ENCODE measurements at places on chromosomes 1 and 21. TPM values are rescaled to one million over a fixed set of nuclear protein-coding genes. Genes with fewer than 3 reads are reported as not detected.

TMEM61 gene
- not detected for total RNA-seq

PAPPA2 gene
- total RNA-seq, result 0.05 TPM

NUP210L gene
- not detected for total RNA-seq

TEDDM1 gene
- not detected for total RNA-seq

TMEM54 gene
- 94.8 TPM for total RNA-seq

CXADR gene
- 17.7 TPM for total RNA-seq

TMEM269 gene
- 0.02 TPM for total RNA-seq

CCDC181 gene
- 0.37 TPM for total RNA-seq

ECE1 gene
- 88.5 TPM for total RNA-seq

HRNR gene
- total RNA-seq, result not detected

DNA sequence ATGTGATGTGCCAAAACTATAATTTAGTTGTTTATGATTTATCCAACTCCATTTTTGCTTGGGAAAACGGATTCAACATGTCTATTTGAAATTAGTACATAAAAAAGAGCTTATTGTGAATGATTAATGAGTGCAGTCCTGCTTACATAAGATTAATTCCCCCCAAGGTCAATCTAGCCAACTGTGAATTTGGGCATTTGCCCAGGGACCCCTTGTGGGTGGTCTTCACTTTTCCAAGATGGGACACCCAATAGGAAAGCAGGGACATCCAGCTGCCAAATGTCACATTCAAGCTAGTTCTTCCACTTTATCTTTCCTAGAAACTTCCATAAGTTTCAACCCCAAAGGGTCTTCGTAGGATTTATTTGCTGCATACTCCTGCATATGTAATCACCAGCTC is 362.4 kb upstream of the PKN2 start:
- DNase-seq, result no peak

GRCh38 chr1:145740269-145740668 is 21.0 kb downstream of the CD160 start:
- peak; percentile 91 for DNase-seq

DNA sequence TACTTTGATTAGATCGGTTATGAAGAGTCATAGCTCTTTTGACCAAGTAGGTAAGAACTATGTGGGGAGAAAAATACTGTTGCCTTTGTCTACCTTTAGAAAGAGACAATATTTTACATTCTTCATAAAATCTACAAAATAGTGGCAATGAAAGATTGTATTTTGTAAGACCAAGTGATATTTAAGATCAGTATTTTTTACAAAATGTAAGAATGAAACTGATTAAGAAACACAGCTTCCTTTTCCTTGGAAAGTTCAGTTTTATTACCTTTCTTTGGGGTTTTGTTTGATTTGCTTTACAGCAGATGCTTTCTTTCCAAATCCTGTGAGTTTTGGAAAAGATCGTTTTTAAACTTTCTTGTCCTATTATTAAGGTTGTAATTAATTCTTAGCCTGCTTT is 69.8 kb downstream of the SLC35A3 start:
- DNase-seq, result peak; percentile 7

DNA sequence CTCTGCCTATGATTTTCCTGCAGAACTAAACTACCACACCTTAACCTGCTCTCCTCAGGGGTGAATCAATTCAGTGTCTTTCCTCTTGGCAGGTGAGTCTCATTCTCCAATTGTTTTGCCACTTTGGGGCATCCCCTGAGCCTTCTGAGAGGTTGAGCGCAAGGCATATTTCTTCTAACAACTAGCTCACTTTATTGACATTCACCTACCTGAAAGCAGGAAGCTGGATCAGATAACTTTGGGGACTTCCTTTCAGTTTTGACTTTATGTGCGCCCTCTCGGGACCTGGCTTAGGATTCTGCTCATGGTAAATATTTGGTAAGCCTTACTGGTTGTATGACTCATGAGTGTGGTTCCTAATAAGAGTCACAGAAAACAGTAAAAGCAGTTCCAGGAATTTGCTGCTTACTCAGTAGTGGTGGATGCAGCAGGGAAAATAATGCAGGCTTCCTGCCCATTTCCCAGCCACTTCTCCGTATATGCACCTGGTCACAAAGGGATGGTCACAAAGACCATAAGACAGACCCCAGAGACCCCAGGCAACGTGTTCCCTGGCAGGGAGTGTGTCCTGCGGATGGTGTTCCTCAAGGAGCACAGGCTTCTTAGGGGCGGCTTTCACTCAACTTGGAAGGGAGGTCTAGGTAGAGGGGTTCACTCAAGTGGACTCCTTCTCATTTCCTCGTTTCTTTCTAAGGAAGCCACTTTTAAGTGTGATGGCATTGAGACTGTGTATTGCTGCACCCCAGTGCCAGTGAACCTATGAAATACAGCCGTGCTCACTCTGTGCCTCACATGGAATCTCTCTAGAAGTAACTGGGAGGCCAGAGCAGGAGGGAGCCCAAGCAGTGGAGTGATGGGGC is 22.0 kb upstream of the BATF3 start:
- peak; percentile 91 for DNase-seq

DNA sequence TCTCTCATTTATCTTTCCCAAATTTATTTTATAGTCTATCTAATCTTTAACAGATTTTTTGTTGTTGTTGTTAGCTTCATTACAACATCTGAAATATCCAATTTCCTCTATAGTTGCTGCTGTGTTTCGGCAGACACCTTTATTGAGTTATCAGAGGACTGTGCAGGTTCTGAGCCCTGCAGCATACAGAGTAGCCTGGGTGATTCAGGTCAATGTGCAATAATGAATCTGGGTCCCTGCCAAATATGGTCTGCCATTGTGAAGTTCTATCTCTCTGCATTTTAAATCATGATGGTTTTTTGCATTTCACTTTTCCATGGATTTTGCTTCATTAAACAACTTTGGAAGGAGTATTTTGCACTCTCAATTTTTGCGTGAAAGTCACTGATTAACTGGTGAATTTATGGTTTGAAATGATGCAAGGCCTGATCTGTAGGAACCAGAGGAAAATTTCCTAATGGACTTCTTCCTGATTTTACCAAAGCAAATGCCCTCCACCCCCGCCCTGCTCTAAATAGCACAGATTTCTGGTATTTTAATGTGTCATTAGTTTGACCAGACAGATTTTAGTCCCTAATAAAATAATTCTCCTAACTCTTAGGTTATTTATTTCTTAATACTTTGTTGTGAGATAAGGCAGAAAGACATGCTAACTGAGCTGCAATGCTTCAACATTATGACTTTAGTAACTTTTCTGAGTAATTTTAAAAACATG is 402.3 kb downstream of the PTBP2 start:
- DNase-seq, result no peak

GRCh38 chr1:225464851-225465792 is 37.3 kb upstream of the LBR start:
- peak; percentile 30 for DNase-seq

DNA sequence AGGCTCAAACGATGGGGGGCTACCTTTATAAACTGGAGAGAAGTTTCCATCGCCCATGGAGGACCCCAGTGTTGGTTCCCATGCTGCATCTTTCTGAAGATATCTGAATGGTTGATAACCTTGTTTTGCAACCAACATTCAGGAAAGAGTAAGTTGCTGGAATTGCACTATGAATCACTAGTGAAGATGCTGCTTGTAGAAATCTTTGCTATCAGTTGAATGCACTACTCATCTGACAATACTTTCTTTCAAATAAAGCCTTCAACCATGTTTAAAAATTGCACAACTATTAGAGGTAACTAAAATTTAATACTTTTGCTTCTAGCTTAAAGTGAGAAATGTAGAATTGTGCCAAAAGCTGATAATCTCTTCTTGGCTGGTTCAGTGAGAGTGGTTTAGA is 86.8 kb upstream of the HIVEP3 start:
- DNase-seq, result no peak

DNA sequence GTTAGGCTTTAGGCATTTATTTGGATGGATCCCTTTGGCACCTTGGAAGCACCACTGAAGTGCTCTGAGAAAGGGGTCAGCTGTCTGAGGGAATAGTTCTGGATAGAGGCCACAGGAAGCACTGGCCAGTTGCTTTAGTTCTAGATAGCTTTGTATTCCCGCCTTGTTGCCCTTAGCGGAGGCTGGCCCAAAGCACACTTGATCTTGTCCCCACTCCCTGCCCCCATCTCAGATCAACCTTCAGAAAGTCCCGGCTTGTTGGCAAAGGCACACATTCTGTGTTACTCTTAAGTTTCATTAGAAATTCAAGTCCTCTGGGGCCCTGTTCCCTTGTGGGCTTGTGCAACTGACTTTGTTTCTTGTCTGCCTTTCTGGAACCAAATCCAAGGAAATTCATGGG is 15.2 kb upstream of the NBL1 start:
- no peak for DNase-seq

- DNase-seq, result peak; percentile 34
These were observed 14.3 kb upstream of the S100A11 start for GRCh38 chr1:152050886-152051675.

DNA sequence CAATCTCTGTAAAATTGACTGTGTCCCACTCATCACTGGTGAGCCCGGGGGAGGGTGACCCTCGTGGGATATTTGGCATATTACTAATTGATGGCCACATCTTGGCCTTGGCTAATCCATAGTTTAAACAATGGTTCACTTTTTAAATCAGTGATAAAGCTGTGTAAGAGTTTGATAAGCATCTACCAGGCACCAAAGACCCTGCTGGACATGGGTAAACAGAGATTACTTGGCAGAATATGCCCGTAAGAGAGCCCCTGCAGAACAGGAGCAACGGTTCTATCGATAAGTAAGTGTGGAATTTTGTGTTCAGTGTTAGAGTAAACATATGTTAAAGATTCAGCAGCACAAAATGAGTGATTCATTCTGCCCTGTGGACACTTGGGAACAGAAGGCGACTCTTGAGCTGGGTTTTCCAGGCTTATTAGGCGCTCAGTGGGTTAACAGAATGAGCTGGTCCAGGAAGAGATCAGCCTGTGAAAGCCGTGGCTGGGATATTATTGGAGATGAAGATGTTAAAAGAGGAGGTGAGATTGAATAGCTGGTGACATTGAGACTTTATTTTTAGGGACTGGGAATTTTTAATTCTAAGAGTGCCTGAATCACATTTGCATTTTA is 55.9 kb downstream of the CNST start:
- DNase-seq, result peak; percentile 14

DNA sequence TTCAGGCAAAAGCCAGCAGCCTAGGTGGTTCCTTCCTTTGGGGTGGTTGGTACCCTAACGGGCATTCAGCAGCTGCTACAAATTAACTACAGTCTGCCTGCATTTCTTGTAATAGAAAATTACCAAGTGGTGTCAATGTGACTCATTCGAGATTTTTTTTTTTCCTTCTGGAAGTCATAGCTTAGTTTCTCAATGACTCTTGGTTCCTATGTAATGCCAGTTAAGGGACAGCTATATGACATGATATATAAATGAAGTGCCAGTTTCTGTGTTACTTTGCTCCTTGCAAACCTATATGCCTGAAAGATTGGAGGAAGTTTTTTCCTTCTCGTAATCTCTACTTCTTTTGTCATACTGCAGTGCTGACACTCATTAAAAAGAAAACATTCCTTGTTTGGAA is 2.6 kb downstream of the MGST3 start:
- peak; percentile 36 for DNase-seq

GRCh38 chr21:35696644-35697043 is 363.7 kb downstream of the SETD4 start:
- no peak for DNase-seq

GRCh38 chr1:9872430-9873165 is 37.5 kb downstream of the CTNNBIP1 start:
- peak; percentile 38 for DNase-seq

- no peak for DNase-seq
These were observed 28.3 kb upstream of the COL18A1 start for GRCh38 chr21:45376459-45377324.

DNA sequence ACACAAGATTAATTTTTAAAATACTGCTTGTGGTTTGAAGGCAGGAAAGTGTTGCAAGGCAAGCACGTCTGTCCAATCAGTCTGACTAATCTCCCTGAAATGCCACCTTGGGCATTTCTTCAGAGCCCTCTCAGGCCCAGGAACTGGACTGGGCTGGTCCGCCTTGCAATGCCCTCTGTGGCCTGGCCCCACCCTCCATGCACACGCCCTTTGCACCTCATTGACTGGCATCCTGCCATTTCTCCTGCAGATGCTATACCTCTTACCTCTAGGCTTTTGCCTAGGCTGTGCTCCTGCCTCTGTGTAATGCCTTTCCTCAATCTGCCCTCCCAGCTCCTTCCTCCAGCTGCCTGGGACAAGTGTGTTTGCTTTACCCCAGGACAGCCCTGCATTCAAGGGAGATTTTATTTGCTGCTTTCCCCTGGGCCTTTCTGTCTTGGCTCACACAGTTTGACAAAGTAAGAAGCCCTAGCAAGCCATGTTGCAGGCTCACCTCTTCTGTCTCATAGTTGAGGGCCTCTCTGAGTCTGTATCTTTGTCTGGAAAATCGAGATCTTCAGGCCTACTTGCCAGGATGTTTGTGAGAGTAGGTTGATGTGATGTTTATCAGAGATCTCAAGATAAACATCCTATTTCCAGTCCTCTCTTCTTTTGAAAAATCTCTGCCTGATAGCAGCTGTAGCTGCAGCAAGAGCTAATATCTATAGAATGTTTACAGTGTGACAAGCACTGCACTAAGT is 149.2 kb upstream of the JUN start:
- peak; percentile 94 for DNase-seq

GRCh38 chr1:110524311-110525248 is 5.6 kb upstream of the KCNA10 start:
- DNase-seq, result peak; percentile 23

- DNase-seq, result no peak
These were observed 320.5 kb upstream of the NR5A2 start for GRCh38 chr1:199706826-199707606.

DNA sequence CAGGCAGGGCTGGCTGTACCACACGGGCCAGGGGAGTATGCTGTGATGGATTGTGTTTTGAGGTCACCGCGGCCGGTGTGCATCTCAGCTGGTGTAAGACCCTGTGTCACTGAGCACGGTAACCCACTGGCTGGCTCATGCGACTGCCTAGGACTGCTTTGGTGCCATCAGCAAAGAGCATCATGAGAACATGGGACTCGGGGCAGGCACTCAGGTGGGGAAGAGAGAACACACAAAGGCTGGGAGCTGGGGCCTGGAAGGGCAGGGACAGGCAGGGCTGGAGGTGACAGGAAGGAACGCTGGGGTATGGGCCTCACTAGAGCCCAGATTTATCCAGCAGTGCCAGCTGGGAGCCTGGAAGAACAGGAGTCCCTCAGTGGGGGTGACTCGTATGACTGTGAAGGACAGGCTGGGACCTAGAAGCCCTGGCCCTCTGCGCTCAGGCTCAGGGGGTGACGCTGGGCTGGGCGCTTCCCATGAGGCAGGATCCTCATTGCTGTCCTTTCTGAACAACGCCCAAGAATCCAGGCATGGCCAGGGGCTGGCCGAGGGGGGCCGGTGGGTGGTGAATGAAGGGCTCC is 210.4 kb upstream of the VAMP3 start:
- DNase-seq, result no peak

All from M059J (cell line).